ENCODE measurements at places on chromosomes 5 and 9. TPM values are rescaled to one million over a fixed set of nuclear protein-coding genes. Genes with fewer than 3 reads are reported as not detected.

GRCh38 chr9:109828254-109828653 lies 48.3 kb downstream of the PALM2AKAP2 start:
- no peak for DNase-seq

DNA sequence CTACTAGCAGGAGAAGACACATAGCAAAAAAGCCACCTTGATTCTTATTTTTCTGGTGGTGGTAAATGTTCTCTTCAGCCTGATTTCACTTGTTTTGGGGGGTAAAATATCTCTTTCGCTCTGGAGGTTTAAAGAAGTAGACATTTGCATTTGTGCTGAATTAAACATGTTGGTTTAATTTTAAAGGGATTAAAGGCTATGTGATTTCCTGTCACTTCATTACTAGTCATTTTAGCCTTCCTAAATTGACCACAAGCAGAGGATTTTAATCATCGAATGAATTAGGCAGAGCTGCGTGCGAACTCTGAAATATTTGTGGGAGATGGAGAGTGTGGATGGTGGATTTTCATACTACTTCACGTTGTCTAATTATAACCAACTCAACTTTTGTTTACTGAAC lies 4.8 kb downstream of the RASGRF2 start:
- DNase-seq: peak; percentile 20

DNA sequence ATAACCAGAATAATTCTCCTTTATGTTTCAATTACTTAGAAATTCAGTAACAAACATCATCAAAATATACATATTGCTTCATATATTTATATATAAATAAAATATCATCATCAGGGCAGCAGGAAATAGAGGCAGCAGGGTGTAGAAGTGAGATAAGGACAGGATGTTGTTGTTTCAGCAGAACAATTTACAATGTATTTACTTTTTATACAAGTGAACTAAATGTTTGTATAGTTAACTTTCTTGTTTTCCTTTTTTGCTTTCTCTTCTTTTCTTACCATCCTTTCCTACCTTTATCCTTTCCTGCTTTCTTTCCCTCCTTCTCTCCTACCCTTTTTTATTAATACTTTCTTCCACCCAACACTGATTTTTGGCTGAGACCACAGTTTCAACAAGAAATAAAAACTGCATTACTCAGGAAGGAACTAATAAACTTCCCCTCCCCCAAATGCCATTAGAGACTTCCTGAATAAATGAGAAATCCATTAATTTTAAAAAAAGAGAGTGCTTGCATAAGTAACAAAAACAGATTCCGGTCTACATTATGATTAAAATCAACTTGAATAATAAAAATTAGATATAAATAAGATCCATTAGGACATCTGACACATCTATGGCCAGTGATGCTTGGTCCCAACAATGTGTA lies 159.8 kb upstream of the ACOT12 start:
- DNase-seq: no peak

GRCh38 chr5:115472271-115473025 lies 72.1 kb downstream of the FEM1C start:
- DNase-seq: no peak

GRCh38 chr9:114055894-114056293 lies 22.2 kb downstream of the AMBP start:
- DNase-seq: no peak

- DNase-seq: no peak
Observed at GRCh38 chr5:9452181-9452580, 93.7 kb downstream of the SEMA5A start.

- no peak for DNase-seq
Observed at GRCh38 chr5:150020249-150020648, 19.7 kb downstream of the HMGXB3 start.

DNA sequence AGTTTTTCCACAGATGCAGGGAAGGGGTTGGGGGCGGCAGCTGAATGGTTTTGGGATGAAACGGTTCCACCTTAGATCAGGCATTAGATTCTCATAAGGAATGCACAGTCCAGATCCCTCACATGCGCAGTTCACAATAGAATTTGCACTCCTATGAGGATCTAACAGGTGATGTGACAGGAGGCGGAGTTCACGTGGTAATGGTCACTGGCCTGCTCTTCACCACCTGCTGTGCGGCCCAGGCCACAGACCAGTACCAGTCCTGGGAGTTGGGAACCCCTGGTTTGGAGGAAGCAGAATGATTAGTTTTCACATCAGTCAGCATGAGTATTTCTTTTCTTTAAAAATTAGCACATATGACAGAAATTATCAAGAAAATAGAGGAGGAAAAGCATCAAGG lies 26.3 kb downstream of the ANP32B start:
- no peak for DNase-seq

- no peak for DNase-seq
Observed at GRCh38 chr9:7976167-7976755, 176.7 kb upstream of the DMAC1 start.

GRCh38 chr9:108478431-108479332 lies 377.1 kb downstream of the ACTL7B start:
- DNase-seq: peak; percentile 97

The STK10 gene
- 16.0 TPM for total RNA-seq

The PANK3 gene
- total RNA-seq: 38.8 TPM

The SPINK1 gene
- not detected for total RNA-seq

The PDCD1LG2 gene
- 6.9 TPM for total RNA-seq

The TEX48 gene
- total RNA-seq: not detected

The PCDHGA8 gene
- total RNA-seq: 2.6 TPM

The CDKN2AIPNL gene
- total RNA-seq: 49.2 TPM

The SLC1A1 gene
- 4.5 TPM for total RNA-seq
